ENCODE measurements at places on chromosomes 12 and 14. TPM values are rescaled to one million over a fixed set of nuclear protein-coding genes. Genes with fewer than 3 reads are reported as not detected.

DNA sequence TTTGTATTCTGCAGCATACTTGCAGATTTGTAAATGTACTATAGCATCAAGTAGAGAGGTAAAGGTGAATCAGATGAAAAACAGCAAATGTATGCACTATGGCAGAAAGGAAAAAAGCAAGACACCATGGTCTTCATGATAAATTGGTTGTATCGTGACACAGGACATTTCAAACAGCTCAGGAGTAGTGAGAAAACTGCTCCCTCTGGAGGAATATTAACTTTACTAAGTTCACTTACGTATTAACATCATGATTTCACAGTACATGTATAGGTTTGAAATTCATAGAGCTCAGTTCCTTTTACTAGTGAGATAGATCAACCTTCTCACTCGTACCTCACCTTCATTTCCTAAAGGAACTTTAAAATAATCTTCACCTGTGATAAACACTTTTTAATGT, 6.5 kb downstream of the MBIP start:
- no peak for DNase-seq

DNA sequence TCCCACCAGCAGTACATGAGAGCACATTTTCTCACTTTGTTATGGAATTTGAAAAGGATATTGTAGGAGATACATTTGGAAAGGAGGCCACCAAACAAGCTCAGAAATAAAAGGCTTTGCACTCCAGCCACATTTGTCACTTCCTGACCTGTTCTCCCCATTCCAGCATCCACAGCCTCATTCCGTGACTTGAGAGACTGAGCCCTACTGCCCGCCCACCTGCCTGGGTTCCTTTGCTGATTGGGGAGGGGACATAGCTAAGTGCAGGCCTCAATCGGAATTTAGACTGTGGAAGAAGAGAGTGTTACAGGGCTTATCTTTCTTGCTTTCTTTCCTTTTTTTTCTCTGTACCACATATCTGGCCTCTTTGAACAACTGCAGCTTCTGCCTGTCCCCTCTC, 735.4 kb upstream of the TMEM132C start:
- no peak for DNase-seq

The ENDOU gene
- total RNA-seq: not detected

- peak; percentile 61 for DNase-seq
These were observed 227.7 kb upstream of the NPAS3 start for GRCh38 chr14:32710731-32711680.

DNA sequence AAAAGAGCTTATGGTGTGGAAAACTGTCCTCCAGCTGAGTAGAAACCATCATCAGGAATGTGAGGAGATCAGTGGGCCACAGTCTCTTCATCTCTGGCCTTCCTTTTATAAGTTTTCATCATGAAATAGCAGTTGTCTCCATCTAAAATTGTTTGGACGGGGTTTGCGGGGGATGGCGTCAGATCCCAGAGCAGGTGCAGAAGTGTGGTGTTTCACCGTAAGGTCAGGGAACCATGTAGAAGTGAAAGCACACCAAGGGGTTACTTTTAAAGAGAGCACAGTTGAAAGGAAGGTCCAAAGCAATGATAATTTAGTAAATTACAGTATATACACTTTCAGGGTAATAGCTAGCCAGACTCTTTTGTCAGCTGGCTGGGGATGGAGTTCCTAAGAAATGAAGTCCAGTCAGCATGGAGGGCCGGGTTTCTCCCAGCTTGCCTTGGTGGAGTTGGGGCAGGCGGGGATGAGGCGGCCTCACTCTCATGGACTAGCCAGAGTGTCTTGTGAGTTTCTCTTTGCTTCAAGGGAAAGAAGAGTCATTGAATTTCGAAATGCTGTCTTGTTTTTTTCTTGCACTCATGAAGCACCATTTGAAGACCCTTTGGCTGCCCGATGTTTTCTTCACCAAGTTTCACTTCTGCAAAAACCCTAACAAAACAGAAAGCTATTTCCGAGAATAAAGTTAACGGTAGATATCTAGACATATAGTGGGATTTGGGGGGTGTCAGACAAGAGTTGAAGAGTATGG, 100.6 kb downstream of the ETV6 start:
- no peak for DNase-seq

- DNase-seq: no peak
These were observed 118.0 kb downstream of the SINHCAF start for GRCh38 chr12:31207799-31208465.

- DNase-seq: peak; percentile 78
These were observed 1.6 kb downstream of the SIX4 start for GRCh38 chr14:60722357-60723115.

- DNase-seq: no peak
These were observed 16.8 kb downstream of the HECTD1 start for GRCh38 chr14:31190717-31191263.

DNA sequence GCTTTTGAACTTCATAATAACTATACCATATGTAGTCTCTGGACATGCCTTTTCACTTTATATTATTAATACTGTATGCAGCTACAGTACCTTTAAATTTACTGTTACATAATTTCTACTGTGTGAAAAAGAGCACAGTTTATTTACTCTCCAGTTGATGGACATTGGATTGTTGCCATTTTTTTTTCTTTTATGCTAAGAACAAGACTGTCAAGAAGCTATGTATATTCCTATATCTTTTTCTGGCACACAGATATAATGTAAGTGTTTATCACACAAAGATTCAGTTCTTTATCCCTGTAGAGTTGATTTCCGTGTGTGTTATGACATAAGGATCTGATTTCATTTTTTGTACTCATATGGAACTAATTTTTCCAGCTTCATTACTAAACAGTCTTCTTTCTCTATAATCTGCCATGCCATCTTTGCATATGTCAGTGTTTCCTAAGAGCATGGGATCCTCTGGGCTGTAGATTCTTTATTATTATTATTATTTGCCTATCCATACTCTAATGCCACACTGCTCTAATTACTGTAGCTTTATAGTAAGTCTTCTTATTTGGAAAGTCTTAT, 593.0 kb upstream of the ATP2B1 start:
- DNase-seq: no peak

DNA sequence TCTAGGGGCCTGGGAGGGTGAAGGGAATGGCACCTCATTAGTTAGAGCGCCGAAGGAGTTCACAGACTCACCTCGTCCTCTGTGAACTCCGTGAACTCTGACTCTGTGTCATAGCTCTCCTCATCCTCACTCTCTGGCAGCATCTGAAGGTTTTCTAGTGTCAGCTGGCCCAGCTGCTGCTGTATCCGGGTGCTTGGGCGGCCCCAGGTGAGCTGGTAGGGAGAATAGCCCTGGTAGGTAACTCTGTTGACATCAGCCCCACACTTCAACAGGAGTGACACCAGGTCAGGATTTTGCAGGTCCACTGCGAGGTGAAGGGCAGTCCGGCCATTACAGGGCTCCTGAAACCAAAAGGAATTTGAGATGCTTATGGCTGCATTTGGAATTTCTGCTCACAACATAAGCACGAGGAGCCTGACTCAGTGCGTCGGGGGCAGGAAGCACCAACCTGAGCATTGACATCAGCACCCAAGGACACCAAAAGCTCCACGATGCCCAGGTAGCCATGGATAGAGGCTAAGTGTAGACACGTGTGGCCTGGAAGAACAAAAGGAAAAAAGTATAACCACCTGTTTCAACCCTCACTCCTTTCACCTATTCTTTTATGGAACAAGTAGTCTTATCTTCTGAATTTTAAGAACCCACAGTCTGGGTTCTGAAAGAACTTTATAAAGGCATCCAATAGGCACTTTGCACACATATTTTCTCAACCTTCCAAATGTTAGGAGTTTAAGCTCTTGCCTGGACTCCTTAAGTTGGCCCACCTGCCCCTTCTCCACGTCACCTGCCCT, 2.0 kb downstream of the NFKBIA start:
- no peak for DNase-seq
